ENCODE measurements at places on chromosomes 4 and X. TPM values are rescaled to one million over a fixed set of nuclear protein-coding genes. Genes with fewer than 3 reads are reported as not detected.

- peak overlapping the region; percentile 34 for H3K4me3 ChIP-seq
- DNase-seq: peak; percentile 19
- peaks cover 10% of the 10 kb centered on the region for H3K4me1 ChIP-seq
Observed at GRCh38 chr4:116925900-116926457, 159.4 kb downstream of the TRAM1L1 start.

The ENOX2 gene
- total RNA-seq: 12.9 TPM

- no peaks in the 10 kb centered on the region for H3K36me3 ChIP-seq
- no peaks in the 10 kb centered on the region for H3K4me1 ChIP-seq
- DNase-seq: no peak
- H3K4me3 ChIP-seq: no peak overlapping the region
- H3K27me3 ChIP-seq: no peaks in the 10 kb centered on the region
Observed at GRCh38 chrX:77118686-77119085, 328.5 kb upstream of the FGF16 start.

The SCML2 gene
- total RNA-seq: 13.9 TPM

The DUSP9 gene
- 1.4 TPM for total RNA-seq

The AKAP4 gene
- total RNA-seq: not detected

Data from A673 (cell line).